ENCODE measurements at places on chromosomes 6 and 20.
A peak's percentile ranks its signal among the peaks of the same experiment; 100 is the strongest.

DNA sequence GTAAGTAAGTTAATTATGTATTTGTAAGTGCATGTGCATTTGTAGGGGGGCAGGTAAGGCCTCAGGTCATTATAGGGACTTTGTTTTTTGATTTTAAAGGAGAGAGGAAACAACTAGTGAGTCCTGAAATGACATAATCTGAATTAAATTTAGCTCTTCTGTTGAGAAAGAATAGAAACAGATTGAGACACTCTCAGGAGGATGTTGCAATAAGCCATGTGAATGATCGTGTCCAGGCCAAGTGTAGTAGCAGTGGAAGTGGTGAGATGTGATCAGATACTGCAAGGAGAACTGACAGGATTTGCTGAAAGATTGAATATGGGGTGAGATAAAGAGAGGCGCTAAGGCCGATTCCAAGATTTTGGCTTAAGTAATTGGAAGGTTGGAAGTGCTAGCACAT lies 2.6 kb upstream of the CENPW start:
- no peak for DNase-seq

- no peak for DNase-seq
Measured at GRCh38 chr6:134146268-134147033, 94.0 kb upstream of the SLC2A12 start.

DNA sequence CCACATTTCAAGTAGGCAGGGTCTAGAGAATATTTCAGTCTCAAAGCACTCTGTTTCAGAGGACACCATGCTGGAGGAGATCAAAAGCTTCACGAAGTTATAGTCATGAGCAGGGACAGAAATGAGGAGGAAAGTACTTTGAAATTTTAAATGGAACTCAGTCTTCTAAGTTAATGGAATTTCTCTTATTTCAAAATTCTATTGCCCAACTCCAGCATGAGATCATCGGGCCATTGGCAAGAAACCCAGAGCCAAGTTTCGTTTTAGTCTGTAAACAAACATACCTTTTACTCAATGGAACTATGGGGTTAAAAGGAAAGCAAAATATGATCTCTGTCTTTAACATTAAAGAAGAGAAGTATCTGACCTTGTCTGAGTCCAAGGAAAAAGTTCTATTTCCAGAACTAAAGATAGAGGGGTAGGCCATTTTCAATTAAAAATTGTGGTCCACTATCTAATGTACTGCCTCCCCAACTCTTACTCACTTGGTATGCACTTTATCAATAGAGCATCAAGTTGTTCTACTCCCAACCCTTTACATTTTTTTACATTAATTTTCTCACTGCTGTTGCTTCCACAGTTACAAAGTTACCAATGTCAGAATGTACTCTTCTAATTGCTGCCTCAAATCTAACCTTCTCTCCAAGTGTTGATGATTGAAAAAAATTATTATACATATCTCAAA lies 235.3 kb upstream of the NRSN1 start:
- DNase-seq = no peak

DNA sequence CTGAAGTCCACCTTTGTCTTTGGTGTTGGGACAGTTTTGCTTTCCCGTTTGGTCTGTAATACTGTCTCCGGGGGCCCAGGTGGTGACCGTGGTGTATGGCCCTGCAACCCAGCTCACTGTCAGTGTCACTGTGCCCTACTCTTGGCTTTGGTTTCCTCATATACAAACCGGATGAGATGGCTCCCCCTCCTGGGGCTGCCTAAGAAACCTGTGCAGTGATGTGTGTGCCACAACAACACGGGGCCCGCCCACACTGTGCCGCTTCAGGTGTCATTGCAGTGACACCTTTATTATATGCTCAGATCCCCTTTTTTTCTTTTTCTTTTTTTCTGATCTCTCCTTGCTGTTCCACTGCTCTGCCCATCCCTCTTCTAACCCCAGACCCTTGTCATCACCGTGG lies 73.9 kb downstream of the RAMACL start:
- DNase-seq = no peak

- DNase-seq = no peak
Measured at GRCh38 chr6:90978046-90978445, 391.2 kb upstream of the MAP3K7 start.

- DNase-seq = no peak
Measured at GRCh38 chr6:75551367-75551952, 50.2 kb upstream of the SENP6 start.

GRCh38 chr6:26195924-26196845 lies 109.0 kb downstream of the HFE start:
- peak; percentile 83 for DNase-seq

DNA sequence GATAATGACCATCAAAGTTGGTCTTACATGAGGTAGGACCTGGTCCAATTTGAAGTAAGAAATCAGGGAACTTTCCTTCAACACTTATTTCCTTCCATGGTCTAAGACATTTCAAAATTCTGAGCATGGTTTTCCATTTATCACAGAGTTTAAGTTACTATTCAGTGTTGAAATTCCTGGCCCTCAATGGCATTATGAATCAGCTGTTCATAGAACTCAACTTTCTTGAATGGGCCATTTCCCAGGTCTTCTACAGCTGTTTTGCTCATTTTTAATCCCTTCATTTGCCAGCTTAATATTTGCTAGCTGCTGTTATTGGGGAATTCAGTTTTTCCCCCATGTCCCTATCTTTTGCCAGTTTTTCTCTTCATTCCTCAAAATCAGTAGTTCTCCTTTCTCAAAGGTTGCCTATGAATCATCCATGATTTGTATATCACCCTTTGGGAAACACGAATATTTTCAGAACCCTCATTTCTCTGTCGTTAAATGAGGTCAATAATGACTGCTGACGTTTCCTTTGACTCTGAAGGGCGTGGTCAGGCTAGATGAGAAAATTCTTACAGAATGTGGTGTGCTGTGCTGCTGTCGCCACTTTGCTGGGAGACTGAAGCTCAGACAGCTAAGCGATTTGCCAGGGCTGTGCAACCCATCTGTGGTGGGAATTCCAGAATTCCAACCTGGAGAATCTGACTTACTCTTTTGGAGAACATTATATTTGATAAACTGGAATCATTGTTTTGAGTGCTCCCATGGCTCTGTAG lies 216.5 kb upstream of the FLRT3 start:
- DNase-seq = no peak

- no peak for DNase-seq
Measured at GRCh38 chr20:57851796-57852195, 142.0 kb upstream of the PMEPA1 start.

GRCh38 chr20:54227751-54228150 lies 19.9 kb downstream of the PFDN4 start:
- DNase-seq = no peak

DNA sequence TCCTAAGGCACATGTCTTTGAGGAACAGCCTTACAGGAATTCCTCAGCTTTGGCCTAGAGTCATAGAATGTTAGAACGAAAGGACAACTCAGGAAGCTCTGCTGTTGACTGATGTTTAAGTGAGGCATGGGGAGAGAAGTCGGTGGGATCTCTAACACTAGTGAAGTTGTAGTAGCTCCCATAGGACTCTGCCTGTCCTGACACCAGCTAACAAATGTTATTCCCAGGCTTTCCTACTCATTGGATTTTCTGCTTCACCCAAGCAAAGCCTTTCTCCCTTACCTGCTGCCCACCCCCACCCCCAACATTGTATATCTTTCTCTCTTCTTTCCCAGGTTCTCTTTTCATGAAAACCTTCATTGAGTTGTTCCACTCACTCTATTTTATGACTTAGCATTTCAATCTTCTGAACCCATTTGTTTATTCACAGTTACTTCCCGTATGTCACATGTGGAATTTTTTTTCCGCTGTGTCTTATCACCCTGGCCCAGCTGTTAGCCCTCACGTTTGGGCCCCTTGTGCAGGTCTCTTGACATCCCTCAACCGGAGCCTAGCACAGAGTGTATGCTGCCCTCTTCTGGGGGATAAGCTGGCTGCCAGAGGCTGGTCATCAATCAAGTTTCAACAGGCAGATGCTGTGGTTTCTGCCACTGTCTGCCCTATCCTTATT lies 39.2 kb upstream of the RNF8 start:
- peak; percentile 62 for DNase-seq

- DNase-seq = no peak
Measured at GRCh38 chr6:156146891-156147290, 630.3 kb upstream of the ARID1B start.

DNA sequence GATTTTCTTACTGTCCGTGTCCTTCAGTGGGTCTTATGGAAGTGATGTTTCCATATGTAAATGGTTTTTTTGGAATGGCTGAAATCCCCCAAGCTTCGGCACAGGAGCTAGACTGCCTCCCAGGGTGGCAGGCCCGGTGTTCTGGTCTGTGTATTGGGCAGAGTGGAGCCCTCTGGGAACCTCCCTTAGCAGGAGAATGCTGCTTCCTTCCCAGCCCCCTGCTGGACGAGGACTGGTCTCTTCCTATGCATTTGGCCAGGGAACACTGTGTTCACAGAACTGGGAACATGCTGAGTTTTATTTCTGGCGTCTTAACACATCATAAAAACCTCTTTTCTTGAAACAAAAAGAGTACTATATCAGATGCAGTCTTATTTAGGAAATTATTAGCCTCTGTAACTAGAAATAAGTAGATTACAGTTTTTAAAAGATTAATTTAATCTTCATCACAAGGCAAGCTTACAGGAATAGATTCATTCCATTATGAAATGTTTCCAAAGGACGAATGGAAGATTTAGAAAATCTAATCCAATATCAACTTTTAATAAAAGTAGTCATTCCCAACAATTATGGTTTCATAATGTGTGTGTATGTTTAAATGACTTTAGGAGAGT lies 56.6 kb downstream of the SYTL3 start:
- DNase-seq = no peak

GRCh38 chr6:21321531-21321930 lies 272.0 kb upstream of the SOX4 start:
- no peak for DNase-seq

- DNase-seq = no peak
Measured at GRCh38 chr20:29743101-29743931, 1514.1 kb upstream of the DEFB115 start.

- no peak for DNase-seq
Measured at GRCh38 chr6:34957231-34957783, 68.3 kb downstream of the ANKS1A start.

- peak; percentile 71 for DNase-seq
Measured at GRCh38 chr20:45097485-45098102, 3.3 kb downstream of the KCNS1 start.

GRCh38 chr6:146211646-146212045 lies 182.8 kb downstream of the GRM1 start:
- DNase-seq = no peak

DNA sequence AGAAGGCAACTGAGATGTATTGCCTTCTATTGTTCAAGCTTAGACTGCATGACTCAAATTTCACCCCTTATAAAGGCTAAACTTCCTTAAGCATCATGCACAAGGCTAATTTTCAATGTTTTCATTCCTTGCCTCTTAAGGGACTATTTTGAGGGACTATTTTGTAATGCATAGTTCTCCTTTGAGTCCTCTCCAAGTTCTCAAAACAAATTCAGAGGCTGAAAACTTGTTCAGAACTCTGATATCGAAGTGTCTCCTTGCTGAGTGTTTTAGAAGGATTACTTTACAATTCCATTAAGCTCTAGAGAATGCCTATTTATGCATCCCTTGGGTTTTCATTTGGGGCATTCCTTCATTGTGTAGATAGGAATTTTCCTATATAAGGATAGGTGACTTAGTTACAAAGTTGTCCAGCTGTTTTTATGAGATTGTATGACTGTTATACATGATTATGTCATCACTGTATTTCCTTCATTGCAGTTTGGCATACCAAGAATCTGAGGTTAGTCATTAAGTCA lies 41.7 kb downstream of the COL19A1 start:
- DNase-seq = no peak

- DNase-seq = no peak
Measured at GRCh38 chr6:104884867-104885517, 25.3 kb upstream of the HACE1 start.

DNA sequence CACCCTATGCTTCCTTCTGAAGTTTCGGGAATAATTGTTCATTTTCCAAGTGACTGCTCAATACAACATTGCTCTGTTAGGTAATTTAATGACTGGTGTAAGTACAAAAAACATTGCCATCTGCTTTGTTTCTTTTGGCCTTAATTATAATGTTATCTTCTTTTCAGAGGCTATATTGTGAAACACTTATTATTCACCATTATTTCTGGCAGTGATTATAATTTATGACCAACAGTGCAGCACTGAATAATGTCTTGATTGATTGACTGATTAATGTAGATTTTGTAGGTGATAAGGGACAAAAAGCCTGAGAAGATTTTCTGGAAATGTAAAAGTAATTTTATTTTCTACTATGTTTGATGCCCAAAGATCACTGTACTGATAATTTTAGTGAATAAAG lies 377.7 kb downstream of the PLCB1 start:
- DNase-seq = no peak

- DNase-seq = peak; percentile 49
Measured at GRCh38 chr20:38420388-38421085, 14.6 kb downstream of the SNHG17 start.

GRCh38 chr20:9514461-9515213 lies at the start of gene LAMP5:
Gene LAMP5 (plus strand): TSS chr20:9514590. CDS start chr20:9514853, 263 bp downstream.
- DNase-seq = no peak

DNA sequence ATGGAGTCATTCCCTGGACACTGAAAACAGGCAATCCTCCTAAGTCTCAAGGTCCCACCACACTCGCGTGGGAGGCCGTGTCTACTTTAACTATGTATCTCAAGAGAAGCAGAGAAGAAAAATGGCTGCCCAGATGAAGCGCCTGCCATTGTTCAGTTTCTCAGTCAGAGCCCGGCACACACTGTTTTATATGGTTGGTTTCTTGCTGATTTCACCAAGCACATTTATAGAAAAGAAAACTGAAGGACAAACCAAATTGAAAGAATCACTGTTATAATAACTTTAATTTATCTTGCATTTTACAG lies 22.9 kb downstream of the EIF2S2 start:
- no peak for DNase-seq

GRCh38 chr20:13183005-13183404 lies 38.1 kb upstream of the ISM1 start:
- no peak for DNase-seq

- no peak for DNase-seq
Measured at GRCh38 chr6:73614802-73615201, 39.0 kb downstream of the SLC17A5 start.

GRCh38 chr6:31878726-31879125 lies at the start of gene SLC44A4:
Gene SLC44A4 (minus strand): TSS chr6:31878997. CDS start chr6:31878980, 17 bp downstream.
- DNase-seq = no peak

GRCh38 chr6:43172104-43173007 lies 1.3 kb downstream of the SRF start:
- peak; percentile 69 for DNase-seq

- no peak for DNase-seq
Measured at GRCh38 chr20:54132612-54133433, 41.0 kb downstream of the CYP24A1 start.

GRCh38 chr6:20630617-20631548 lies 96.6 kb downstream of the CDKAL1 start:
- no peak for DNase-seq

GRCh38 chr6:20680697-20681165 lies 146.5 kb downstream of the CDKAL1 start:
- no peak for DNase-seq
